ENCODE measurements at places on chromosomes 2 and 18. TPM values are rescaled to one million over a fixed set of nuclear protein-coding genes. Genes with fewer than 3 reads are reported as not detected.

The RGPD8 gene
- 1.3 TPM for polyA plus RNA-seq

The ALPI gene
- polyA plus RNA-seq: not detected

The NEU4 gene
- polyA plus RNA-seq: not detected

The TOGARAM2 gene
- 0.09 TPM for polyA plus RNA-seq

The IGFBP5 gene
- polyA plus RNA-seq: 0.11 TPM

The ACADL gene
- 0.03 TPM for polyA plus RNA-seq

The DUSP2 gene
- 3.1 TPM for polyA plus RNA-seq

The ROCK1 gene
- polyA plus RNA-seq: 9.9 TPM

The AQP12A gene
- not detected for polyA plus RNA-seq

The RAB11FIP5 gene
- 24.8 TPM for polyA plus RNA-seq

The NRP2 gene
- 47.4 TPM for polyA plus RNA-seq

The PLEK gene
- 0.07 TPM for polyA plus RNA-seq

The COLEC12 gene
- polyA plus RNA-seq: not detected

The TEKT4 gene
- polyA plus RNA-seq: not detected

The IL1A gene
- polyA plus RNA-seq: 26.3 TPM

The PRPF40A gene
- 78.8 TPM for polyA plus RNA-seq

The ACTG2 gene
- 1.0 TPM for polyA plus RNA-seq

The SLC16A14 gene
- polyA plus RNA-seq: 0.17 TPM

The CD28 gene
- not detected for polyA plus RNA-seq

The SIX2 gene
- 0.02 TPM for polyA plus RNA-seq

The MOGAT1 gene
- polyA plus RNA-seq: not detected

The DYNAP gene
- polyA plus RNA-seq: not detected

The ZNF142 gene
- polyA plus RNA-seq: 13.5 TPM

The FAP gene
- 25.5 TPM for polyA plus RNA-seq
